WERI-Rb-1 (cell line): ENCODE measurements at places on chromosomes 5 and 9.

DNA sequence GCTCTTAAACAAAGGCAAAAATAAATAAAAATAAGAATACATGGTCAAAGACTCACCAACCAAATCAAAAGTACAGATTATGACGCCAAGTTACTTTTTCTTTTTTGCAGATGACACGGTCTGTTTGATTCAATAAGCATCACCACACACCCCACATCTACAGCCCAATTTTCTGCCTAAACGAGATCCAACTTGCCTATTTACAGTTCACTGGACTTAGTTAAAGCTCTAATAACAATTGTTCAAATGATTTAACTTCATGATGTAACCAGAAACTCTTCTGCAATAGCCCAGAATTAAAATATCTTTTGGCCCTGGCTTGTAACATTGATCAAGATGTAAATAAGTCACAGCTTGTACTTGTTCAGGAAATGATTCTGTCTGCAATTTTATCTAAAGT is 590.3 kb upstream of the C9orf72 start:
- DNase-seq, result no peak

DNA sequence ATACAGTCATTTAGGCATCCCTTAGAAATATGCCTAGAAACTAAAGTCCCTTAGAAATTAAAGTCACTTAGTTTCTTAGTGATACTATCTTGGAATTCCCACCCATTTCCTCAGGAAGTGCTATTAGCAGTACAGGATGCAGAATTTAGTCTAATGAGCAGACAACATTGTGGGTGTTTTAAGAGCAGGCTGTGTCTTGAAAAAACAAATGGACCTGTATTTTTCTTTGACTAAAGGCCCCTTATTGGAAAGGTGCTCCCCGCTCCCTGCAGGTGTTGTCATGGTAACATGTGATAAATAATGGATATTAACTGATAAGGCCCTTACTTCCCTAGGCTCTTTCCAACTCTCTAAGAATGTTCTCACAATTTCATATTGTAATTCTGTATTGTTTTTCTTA is 38.8 kb upstream of the STARD4 start:
- no peak for DNase-seq

- no peak for DNase-seq
Observed at GRCh38 chr5:155908543-155908942, 418.4 kb upstream of the SGCD start.

GRCh38 chr9:36762958-36763357 is 190.3 kb downstream of the MELK start:
- no peak for DNase-seq

- DNase-seq, result no peak
Observed at GRCh38 chr5:127015716-127016115, 14.6 kb downstream of the MARCHF3 start.

DNA sequence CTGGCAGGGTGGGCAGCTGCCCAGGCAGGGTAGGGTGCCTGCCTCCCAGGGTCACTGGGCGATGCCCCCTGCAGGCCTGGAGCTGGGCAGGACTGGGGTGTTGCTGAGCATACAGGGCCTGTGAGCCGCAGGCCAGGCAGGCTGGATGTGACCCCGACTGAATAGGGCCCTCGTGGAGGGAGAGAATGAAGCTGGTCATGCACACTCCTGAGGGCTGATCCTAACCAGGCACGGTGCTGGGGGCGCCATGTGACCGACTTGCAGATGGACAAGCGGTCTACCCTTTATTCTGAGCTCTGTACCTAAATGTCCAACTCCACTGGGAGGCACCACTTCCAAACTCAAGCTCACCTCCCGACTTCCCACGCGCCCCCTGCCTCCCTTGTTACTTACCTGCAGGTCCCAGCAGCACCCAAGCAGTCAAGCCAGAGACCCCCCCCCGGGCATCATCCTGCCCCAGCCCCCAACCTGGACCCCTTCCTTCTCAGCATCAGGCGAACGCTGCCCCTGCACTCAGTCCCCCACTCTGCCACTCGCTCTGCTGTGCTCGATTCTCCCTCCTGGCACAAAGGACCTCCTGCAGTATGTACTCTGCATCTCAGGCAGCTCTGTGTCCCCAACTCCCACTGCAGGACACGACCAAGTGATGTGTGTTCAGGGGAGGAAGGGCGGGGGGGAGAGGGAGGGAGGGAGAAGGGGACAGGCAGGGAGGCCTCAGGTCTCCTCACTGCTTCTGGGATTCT is 76.8 kb upstream of the PHYKPL start:
- DNase-seq, result no peak

DNA sequence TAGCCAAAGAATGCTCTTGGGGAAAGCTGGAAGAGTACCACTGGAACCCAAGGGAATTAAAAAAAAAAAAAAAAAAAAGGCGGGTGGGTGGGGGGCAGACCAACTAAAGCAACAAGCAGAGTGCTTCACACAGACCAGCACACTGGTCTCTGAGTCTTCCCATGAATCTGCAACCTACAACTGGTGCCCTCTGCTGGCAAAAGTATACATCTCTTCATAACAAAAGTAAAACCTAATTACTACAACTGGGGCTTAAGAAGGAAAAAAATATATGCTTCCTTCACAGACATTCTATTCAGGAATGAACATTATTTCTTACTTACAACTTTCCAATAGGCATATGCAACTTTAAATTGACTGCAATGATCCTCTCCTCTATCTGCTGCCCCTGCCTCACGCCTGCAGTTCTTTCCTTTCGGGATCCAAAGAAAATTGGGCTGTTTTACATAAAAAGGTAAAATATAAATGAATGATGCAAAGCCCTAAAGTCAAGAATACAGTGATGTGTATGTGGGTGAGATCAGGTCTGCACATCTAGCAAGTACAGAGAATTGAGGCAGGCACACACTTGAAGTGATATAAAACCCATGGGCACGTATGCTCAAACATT is 7.2 kb upstream of the KLHL3 start:
- DNase-seq, result peak; percentile 64

DNA sequence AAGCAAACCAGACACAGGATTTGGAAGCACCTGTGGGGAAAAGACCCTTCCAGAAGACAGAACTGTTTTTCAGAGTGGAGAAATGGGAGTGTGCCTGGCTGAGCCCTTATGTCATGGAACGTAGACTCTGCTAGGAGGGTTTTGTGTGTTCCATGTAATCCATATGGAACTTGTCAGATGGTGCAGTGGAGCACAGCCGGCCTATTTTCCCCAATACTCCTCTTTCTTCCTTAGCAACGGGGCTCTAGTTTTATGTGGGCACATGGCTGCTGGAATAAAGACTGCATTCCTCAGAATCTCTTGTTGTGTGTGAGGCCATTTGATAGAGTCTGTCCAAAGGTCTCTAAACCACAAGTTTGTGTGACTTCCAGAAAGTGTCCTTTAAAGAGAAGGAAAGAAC is 284.0 kb downstream of the DRD1 start:
- DNase-seq, result no peak

GRCh38 chr9:78677326-78677725 is 380.4 kb downstream of the PSAT1 start:
- DNase-seq, result no peak

GRCh38 chr9:68951879-68952659 is 61.8 kb downstream of the PRKACG start:
- DNase-seq, result no peak

GRCh38 chr5:23208959-23209431 is 298.4 kb upstream of the PRDM9 start:
- peak; percentile 62 for DNase-seq

- peak; percentile 79 for DNase-seq
Observed at GRCh38 chr9:88221105-88221504, 82.8 kb upstream of the SPATA31C2 start.

GRCh38 chr5:42301349-42301748 is 121.9 kb upstream of the GHR start:
- DNase-seq, result no peak

DNA sequence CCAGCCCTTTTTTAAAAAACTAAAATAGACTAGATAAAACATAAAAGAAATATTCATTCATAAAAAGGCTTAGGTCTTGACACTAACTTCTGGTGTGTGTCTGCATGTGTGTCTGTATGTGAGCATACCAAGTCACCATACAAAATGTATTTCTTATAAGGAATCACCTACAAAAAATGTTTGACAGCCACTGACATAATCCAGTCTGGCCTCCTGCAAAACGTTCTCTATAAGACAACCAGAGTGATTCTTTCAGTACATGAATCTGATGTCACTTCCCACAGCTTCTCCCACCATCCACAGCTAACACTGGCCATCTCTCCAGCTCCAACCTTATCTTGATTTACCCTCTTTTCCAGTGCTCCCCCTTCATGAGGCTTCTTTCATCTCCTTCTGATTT is 192.3 kb downstream of the TLE1 start:
- no peak for DNase-seq

DNA sequence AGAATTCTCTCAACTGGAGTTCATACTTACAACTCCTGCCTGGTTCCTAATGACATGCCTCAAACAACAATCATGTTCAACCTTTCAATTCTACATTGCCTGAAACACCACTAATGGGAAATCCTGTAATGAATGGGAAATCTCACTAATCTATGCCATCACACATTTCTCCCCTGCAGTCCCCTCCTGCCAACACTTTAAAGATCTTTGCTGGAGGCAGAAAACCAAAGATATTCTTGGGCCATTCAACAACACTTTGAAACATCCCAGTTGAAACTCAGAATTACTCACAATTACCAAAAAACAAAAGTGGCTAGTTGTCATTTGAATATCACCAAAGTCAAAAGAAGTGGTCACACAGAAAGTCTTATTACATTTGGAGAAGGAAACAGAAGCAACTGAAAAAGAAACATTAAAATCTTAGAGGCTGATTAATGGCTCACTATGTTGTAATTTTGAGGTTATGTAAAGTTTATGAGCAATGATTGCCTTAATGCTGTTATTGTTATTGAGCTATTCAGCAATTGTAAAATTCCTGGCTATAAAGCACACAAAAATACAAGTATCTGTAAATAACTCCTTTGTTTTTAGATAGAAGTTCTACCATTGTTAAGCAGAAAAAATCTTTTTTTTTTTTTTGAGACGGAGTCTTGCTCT is 313.4 kb upstream of the SLC30A5 start:
- no peak for DNase-seq

DNA sequence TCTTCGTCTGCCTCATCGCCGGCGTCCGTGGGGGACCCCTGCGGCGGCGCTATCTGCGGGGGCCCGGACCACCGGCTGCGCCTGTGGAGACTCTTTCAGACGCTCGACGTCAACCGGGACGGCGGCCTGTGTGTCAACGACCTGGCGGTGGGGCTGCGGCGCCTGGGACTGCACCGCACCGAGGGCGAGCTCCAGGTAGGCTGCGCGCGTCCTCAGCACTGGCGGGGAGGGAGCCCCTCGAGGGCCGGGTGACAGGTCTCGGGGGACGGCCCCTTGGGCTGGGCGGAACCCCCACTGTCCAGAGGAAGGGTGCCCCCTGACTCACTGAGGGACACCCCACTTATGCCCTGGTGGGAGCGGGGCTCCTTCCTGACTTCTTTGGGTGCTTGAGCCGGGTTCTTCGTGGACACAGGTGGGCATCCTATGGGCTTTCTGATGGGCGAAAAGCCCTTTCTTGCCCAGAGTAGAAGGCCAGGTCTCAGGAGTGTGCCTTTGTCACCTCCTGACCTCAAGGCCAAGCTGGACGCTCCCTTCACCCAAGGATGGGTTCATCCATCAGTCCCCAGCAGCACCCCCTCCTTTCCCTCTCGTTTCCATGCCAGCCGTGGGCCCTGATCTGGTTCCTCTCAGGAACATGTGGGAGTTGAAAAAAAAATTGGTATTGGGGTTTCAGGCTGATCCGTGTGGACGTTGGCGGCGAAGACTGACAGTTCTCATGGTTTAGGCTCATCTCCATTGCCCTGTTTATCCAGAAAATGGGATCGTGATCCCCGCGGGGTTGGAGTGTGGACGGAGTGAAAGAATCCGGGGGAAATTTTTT is 564 bp downstream of the SLC25A25 start:
- no peak for DNase-seq

DNA sequence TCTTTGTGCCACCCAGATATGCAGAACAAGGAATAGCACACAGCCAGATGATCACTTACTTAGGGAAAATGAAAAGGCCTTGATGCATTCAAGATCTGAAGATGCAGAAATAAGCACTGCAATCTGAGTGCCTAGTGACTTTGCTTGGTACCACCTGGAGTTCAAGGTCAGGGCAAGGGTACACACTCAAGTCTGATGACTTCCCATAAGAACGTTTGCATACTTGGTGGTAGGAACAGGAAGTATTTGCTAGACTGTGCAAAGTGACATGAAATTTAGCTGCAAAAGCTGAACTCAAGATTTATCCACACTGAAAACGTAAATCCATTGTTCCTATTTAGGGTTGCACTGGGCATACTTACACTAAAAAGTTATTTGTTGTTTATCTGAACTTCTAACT is 177.1 kb downstream of the PIK3R1 start:
- no peak for DNase-seq

DNA sequence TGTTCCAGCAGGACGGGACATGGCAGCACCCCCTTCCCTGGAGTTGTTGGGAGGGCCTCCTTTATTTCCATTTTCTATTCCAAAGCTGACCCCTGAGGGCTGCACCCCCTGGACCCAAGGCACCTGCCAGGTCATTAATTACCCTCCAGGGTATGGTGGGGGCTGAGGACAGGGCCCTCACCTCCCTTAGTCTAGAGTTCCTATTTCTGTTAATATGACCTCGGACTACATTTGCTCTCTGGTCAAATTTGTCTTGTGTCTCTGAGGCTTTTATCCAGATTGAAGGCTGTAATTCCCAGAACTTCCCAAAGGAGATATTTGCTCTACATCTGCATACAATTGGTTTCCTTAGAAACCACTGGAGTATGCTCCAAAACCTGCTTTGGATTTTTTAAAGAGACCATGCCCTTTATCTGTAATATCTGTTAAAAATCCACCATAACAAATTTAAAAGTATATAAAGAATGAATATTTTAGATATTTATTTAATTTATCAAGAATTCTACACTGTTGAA is 16.8 kb downstream of the PHF2 start:
- DNase-seq, result no peak

- DNase-seq, result no peak
Observed at GRCh38 chr5:97525780-97526179, 342.7 kb upstream of the RIOK2 start.

- DNase-seq, result peak; percentile 48
Observed at GRCh38 chr9:14692470-14693250, 572 bp downstream of the ZDHHC21 start.

- DNase-seq, result no peak
Observed at GRCh38 chr9:96050861-96051155, 175.3 kb downstream of the ERCC6L2 start.

GRCh38 chr5:126514131-126514557 is 80.9 kb downstream of the ALDH7A1 start:
- DNase-seq, result no peak

DNA sequence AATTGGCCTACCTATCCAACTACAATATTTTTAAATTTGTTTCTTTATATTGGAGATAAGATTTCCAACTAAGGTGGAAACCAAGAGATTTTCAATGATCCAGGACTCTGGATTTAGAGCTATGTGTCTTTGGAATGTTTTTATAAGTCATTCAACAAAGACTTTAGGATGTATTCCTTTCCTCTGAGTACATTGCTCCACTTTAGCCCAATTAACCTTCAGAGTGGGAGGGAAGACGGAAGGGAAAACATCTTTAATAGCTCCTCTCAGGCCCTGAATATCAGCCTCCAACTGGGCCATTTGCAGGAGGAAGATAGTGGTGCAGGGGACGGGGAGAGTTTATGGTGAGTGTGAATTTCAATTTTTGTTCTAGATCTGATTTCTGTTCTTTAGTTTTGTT is 239.2 kb downstream of the PIK3R1 start:
- no peak for DNase-seq
